ENCODE measurements at places on chromosomes 11 and 22.
A peak's percentile ranks its signal among the peaks of the same experiment; 100 is the strongest.

DNA sequence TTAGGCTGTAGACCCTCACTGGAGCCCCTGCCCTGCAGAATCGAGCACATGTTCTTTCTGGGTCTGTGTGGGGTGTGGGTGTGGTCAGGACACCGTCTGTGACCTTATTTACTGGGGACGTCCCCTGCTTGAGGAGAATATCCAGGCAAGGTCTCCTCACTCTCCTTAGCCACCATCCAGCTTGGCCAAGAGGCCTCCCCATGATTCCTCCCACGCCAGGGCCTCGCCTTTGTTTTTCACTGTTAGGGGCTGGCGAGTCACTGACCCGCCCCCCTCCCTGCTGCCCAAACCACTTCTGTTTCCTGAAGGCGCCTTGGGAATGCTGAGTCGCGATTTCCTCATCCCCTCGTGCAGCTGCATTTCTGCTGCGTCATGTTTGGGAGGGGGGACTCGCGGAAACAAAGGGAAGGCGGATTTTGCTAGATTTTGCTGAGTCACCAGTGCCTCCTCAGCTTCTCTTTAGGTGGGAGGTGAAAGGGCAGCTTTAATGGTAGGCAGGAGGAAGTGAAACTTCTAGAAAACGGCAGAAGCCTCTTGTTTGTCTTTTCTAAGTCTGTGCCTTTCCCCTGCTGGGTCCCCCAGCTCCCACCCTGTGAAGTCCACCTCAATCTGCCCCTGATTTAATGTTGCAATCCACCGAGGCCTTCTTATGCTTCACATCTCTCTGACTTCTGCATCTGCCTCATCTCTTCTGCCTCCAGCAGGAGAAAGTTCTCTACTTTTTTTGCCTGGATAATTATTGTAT lies 4.0 kb upstream of the HMOX1 start:
- peak; percentile 48 for DNase-seq

DNA sequence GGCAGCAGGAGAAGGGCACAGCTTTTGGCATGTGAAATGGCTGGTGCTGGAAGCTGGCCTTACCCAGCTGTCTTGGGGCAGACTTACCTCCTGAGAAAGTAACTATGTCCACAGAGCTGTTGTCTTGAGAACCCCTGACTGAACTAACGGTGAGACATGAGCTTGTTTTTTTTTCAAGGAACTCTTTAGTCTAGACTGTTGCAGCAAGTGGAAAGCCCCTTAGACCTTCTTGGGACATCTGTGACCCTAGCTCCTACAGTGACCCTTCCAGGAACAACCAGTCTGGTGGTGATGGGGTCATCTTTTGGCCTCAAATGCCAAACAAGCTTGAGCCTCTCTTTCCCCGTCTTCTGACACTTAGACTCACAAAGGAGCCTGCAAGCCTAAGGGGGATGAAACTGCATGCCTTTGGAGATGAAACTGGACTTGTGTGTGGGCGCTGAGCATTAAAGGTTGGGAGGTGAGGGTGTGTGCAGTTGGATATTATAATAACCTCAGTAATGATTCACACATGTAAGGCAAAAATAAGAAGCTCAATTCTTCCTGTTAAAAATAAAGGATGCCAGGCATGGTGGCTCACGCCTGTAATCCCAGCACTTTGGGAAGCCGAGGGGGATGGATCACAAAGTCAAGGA lies 35.4 kb downstream of the SDHD start:
- no peak for DNase-seq

DNA sequence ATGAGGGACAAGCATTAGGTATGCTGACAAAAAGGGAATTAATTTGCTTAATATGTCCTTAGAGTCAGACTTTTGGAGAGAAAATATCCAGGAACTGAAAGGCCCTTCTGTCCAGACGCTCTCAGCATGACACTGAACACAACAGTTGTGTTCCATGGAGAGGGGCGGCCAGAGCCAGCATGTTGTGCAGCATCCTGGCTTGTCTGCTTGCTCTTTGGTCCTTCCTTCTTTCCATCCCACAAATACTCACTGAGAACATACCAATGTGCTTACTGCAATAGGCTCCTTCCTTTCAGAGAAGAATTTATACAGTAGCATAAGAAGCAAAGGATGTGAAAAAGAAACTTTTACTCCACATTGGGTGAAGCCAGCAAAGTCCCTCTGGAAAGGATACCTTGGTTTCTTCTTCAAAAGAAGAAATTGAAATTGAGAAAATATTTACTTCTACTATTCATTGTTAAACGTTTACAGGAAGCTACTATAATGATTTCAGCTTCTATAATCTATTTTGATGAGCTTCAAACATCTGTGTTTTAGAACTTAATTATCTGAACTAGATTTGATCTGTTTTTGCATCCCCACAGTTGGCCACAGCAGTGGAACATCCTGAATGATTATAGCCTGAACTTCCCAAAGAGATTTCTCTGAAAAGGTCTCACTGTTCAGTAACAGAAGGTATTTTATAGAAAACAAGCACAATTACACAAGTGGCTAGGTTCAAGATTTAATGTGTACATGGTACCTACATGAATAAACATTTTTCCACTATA lies 304.1 kb upstream of the PITPNB start:
- no peak for DNase-seq

GRCh38 chr11:130874955-130875531 lies 41.2 kb downstream of the SNX19 start:
- DNase-seq: no peak

- DNase-seq: no peak
Observed at GRCh38 chr11:102487214-102487613, 34.6 kb upstream of the TMEM123 start.

GRCh38 chr22:40108396-40108795 lies 69.3 kb upstream of the TNRC6B start:
- DNase-seq: no peak

- DNase-seq: no peak
Observed at GRCh38 chr11:61737636-61738386, 14.6 kb upstream of the MYRF start.

DNA sequence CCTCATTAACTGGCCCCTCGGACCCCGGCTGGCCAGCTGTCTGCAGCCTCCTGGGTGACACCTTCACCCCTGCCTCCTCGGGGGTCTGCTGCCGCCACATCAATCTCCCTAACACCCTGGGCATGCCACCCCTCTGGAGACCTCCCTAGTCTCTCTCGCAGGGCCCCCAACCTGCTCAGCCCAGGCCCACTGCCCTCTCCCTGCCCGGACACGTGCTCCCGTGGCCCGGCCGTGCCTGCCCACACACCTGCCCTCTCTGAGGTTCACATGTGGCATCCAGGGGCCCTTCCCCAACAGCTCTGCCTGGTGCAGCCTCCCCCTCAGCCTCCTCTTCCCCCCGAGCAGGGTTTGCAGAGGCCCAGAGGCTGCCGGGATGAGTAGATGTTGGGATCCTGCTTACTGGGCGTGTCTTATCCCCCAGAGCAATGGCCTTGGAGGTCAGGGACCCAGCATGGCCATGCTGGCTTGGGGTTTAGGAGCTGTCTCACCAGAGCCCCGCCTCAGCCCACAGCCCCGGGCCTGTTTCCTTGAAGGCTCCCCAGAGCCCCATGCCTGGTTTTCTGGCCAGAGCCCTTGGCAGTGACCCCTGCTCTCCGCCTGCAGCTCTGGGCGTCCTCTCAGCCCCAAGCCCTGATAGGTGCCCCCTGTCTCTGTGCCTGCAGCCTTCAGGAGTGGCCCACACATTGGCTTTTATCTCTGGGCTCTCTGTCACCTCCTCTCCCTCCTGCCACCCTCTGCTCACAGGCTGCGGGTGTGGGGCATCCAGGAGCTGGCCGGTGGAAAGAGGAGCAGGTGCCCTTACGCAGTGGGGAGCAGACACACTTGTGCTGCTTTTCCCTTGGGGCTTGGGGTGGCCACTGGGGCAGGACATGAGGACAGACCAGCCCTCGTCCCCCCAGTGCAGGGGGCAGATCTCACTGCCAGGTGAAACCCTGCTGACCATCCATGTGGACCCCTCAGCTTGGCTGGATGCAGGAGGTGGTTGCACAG lies 25.7 kb upstream of the SEPTIN5 start:
- DNase-seq: no peak

GRCh38 chr11:10294290-10294953 lies 403 bp upstream of the SBF2 start:
- DNase-seq: no peak

All from CD4-positive, alpha-beta T cell treated with Interleukin-12 subunit alpha and Interleukin-12 subunit beta, for 1 hour (primary cell).